ENCODE measurements at places on chromosomes 7 and 10.

- no peak for DNase-seq
Measured at GRCh38 chr7:77315182-77315591, 101.0 kb downstream of the GSAP start.

DNA sequence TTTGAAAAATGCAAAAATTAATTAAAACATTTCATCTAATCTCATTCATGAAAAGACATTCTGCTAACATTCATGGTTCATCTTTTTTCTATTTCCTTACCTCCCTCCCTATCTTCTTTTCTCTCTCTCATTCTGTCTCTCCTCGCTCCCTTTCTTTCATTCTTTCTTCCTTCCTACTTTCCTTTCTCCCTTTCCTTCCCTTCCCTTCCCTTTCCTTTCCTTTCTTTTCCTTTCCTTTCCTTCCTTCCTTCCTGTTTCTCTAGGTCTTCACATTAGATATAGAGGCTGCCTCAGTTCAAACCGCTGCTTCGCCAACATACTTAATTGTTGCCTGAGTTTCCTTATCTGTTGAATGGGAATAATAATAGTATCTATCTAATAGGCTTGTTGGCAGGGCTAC, 21.9 kb downstream of the SFRP4 start:
- DNase-seq, result no peak

GRCh38 chr10:49300140-49300974, 1.4 kb downstream of the C10orf71 start:
- DNase-seq, result no peak

GRCh38 chr10:124557648-124558338, 96.2 kb downstream of the LHPP start:
- DNase-seq, result peak; percentile 89

GRCh38 chr7:150361807-150362621, 6.6 kb upstream of the REPIN1 start:
- DNase-seq, result no peak

GRCh38 chr7:2158331-2159175, 74.2 kb downstream of the MAD1L1 start:
- no peak for DNase-seq

DNA sequence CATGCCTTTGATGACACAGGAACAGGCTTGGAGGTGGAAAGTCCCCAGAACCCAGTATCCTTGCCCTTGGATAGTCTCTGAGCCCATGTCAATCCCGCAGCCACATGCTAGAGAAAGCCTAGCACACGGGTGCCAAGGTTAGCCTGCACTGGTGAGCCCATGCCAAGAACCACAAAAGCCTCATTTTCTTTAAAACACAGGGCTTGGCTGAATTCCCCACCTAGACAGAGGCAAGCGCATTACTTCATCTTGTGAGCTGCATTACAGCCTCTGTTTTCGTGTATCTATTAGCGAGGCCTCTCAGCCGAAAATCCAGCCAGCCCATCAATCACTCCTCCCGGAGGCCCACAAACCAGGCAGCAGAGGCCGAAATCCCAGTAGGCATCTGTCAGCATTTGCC, 314.9 kb upstream of the AUTS2 start:
- no peak for DNase-seq

DNA sequence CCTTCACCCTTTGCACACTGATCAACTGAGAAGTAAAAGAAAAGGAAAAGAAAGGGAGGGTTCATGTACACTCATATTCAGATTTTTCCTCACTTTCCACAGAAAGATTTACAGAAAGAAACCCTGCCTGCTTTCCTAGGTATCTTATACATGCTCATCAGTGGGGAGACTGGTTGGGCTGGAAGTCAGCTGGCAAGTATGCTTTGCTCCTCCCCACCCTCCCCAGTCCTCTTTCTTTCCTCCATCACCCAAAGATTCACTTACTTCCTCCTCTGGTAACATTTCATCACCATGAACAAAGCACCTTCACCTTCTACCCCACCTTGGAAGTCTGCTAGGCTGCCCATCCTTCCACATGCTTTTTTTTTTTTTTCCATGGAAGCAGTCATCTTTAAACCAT, 153.2 kb upstream of the NRBF2 start:
- no peak for DNase-seq

DNA sequence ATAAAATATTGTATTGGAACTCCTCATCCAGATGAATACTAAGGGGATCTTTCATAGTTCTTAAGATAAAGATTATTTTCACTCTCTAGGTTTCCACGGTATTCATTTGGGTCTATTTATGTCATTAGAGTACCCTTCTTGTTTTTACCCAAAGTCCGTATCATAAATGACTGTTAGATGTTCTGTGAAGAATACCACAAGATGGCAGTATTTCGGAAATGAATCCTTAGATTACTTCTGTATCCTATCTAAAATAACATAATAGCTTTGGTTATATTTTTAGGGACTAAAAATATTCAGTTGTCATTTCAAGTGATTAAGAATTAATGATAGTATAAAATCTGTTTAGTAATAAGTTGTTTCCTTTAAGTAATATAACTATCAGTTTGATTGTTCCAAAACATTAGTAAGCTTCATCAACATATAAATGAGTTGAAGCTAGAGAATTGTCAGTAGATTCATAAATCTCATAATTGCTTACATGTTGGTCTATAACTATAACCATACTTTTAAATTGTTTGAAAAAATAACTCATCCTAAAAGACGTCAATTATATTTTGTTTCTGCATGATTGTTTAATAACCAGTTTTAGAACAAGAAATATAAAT, 337.5 kb upstream of the KCND2 start:
- no peak for DNase-seq

DNA sequence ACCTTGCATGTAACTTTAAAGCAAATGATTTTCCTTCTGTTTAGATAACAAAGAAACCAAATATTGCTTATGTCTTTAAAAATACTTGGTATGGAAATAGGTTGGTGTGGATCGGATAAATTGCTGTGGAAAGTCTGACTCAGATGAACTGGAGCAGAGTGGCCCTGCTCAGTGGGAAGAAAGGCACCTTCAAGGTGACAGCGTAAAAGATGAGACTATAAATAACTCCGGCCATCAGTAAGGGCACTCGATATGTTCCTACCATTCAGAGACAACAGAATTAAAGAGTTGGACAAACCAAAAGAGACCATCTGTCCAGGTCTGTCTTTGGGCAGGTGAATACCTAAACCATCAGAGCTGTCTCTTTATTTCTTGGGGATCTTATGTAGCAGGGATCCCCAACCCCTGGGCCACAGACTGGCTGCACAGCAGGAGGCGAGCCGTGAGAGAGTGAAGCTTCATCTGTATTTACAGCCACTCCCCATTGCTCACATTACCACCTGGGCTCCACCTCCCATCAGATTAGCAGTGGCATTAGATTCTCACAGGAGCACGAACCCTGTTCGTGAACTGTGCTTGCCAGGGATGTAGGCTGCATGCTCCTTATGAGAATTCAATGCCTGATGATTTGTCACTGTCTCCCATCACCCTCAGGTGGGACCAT, 357.1 kb downstream of the PRPF18 start:
- DNase-seq, result no peak

DNA sequence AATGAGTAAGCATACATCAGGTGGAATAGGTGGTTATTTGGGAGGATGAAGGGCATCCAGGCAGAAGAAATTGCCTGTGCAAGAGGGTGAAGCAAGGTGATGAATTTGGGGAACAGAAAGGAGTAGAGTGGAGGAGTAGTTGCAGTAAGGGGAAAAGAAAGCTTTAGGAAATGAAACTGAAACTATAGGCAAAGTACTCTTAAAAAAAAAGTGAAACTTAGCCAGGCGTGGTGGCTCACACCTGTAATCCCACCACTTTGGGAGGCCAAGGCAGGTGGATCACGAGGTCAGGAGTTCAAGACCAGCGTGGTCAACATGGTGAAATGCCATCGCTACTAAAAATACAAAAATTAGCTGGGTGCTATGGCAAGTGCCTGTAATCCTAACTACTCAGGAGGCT, 17.6 kb downstream of the NUP205 start:
- DNase-seq, result no peak

Measured in posterior cingulate gyrus (tissue), 11 donors.